M059J (cell line): ENCODE measurements at places on chromosomes 16 and 17.
A peak's percentile ranks its signal among the peaks of the same experiment; 100 is the strongest.

DNA sequence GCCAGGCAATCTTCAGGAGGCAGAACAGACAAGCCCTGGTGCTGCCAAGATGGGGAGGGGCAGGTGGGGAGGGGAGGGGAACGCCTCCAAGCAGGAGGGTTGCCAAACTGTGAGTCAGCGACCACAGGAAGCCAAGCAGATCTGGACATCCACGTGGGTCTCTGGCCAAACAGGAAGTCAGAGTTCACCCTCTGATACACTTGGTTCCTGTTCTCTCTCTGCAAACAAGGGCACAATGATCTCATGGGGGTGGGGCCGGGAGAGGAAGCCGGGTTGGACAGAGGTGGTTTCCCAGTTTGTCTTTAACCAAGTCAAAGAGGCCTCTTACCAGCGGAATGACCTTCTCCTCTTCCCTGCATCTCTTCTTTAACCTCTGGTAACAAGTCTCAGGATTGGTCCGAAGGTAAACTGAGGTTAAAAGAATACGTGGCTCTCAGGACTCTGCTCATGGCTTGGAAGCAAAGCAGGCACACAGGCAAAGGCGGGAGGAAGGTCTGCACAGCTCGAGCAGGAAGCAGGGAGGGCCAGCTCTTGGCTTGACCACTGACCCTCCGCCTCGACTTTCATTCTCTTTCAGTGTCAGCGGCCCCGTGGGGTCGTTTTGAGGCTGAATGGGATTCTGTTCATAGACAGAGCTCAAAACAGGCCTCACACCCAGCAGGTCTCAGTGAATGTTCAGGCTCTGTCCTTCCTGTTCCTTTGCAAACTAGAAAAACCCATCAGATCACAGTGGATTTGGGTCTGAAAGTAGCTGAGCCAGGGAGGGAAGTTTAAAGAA lies 32.9 kb downstream of the TK2 start:
- DNase-seq = peak; percentile 99

GRCh38 chr16:49009204-49009603 lies 272.4 kb downstream of the CBLN1 start:
- DNase-seq = no peak

GRCh38 chr17:77107506-77108433 lies 33.0 kb upstream of the SEC14L1 start:
- peak; percentile 25 for DNase-seq

GRCh38 chr17:17684906-17685774 lies 3.9 kb downstream of the RAI1 start:
- peak; percentile 58 for DNase-seq

- DNase-seq = peak; percentile 52
Observed at GRCh38 chr17:50534222-50534978, 1.9 kb downstream of the EPN3 start.

- no peak for DNase-seq
Observed at GRCh38 chr17:36510636-36511035, 24.0 kb downstream of the MYO19 start.

GRCh38 chr16:69768666-69769065 lies 6.5 kb downstream of the WWP2 start:
- no peak for DNase-seq

DNA sequence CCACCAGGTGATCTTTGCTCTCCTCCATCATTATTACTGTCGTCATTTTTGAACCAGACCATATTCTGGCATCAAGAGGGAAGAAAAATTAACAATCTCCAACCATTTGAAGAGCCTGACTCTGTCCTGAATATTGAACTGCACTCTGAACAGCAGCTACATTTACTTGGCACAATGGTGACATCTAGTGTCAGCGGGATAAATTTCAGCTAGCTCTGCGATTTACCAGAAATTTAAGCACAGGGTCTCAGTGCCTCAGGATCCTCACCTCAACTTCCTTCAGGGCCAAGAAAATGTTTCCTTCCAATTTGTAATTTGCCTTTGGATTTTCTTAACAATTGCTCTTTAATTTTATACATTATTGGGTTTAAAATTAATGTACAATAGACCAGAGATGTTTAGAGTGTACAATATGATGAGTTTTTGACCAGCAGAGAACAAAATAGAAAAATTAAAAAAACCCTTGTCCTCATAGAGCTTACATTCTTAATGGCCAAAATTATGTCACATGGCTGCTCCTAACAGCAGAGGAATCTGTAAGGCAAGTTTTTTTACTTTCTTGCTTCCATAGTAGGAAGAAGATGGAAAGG lies 10.7 kb upstream of the ZNF19 start:
- DNase-seq = peak; percentile 58

DNA sequence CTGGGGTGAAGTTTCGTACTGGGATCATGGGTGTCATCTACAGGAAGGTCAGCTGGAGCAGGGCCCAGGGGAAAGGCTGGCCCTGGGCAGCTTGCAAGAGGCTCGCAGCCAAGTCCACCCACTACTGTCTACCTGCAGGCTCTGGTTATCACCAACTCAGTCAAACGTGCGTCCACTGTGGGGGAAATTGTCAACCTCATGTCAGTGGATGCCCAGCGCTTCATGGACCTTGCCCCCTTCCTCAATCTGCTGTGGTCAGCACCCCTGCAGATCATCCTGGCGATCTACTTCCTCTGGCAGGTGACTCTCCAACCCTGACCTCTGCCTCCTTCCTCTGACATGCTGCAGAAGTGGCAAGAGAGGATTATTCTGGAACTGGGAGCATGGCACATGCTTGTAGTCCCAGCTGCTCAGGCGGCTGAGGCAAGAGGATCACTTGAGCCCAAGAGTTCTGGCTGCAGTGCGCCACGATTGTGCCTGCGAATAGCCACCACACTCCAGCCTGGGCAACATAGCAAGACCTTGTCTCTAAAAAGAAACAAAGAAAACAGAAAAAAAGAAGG lies 29.2 kb downstream of the ABCC3 start:
- no peak for DNase-seq

DNA sequence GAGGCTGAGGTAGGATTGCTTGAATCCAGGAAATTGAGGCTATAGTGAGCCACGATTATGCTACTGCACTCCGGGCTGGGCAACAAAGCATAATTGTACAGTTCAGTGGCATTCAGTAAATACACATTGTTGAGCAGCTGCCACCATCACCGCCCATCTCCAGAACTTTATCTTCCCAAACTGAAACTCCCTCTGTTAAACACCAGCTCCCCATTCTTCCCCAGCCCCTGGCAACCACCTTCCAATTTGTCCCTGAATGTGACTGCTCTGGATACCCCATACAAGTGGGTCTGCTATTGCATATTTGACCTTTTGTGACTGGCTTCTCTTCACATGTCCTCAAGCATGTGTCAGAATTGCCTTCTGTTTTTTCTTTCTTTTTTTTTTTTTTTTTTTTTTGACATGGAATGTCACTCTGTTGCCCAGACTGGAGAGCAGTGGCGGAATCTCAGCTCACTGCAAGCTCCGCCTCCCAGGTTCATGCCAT lies 2.9 kb downstream of the RPL38 start:
- DNase-seq = no peak

GRCh38 chr17:62713086-62713881 lies 85.8 kb downstream of the MRC2 start:
- no peak for DNase-seq

DNA sequence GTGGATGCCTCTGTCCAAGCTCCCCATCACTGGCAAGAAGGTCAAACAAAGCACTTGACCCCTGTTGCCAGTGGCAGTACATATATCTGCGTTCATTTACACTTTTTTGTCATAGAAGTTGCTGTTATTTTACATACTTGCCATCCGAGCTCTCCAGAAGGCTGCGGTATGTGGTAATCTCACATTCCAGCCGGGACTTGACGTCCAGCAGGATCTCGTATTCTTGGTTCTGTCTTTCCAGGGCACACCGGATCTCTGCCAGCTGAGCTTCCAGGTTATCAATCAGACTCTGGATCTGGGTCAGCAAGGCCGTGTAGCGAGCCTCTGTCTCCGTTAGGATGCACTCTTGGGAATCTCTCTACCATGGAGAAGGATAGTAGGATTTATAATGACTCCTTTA lies 6.6 kb downstream of the KRT39 start:
- no peak for DNase-seq

- no peak for DNase-seq
Observed at GRCh38 chr16:4604401-4604800, 10.3 kb downstream of the UBALD1 start.

DNA sequence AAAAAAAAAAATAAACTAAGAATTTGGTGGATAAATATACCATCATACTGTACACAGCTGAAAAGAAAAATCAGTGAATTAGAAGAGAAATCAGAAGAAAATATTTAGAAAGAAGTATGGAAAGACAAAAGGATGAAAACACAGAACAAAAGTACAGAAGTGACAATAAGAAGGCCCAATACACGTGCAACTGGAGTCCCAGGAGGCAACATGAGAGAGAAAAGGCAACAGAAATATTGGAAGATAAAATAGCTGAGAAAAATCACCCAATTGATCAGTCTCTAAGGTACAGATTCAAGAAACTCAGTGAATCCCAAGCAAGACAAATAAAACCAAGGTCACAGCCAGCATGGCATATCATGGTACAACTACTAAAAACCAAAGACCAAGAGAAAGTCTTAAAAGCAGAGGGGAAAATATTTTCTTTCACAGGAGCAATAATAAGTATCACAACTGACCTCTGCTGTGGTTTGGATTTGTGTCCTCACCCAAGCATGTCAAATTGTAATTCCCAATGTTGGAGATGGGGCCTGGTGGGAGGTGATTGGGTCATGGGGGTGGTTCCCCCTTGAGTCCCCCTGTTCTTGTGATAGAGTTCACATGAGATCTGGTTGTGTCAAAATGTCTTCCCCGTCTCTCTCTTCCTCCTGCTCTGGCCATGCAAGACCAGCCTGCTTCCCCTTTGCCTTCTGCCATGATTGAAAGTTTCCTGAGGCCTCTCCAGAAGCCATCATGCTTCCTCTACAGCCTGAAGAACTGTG lies 20.2 kb upstream of the ENGASE start:
- DNase-seq = no peak

DNA sequence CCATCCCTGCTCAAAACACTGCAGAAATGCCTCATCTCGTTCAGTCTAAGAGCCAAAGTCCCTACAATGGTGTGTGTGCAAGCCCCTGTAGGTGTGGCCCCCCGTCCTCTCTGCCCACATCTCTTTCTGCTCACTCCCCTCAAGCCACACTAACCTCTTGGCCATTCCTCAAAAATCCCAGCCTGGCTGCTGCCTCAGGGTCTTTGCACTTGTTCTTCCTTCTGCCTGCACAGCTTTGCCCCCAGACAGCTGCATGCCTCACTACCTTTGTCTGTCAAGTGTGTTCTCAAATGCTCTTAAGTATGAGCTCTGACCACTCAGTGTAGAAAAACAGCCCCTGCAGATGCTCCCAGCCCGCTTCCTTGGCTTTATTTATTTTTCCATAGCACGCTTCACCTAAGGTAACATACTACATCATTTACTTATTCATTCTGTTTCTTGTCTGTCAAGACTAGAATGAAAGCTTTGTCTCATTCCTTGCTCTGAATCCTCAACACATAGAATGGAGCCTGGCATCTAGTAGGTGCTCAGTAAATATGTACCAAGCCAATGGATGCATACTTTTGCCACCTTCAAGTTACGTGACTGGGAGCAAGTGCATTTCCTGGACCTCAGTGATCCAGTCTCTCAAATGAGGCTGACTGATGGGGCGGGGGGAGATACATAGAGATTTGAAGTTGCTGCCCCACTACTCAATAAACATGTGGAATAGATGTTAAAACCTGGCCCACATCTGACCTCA lies 38.1 kb downstream of the RAI1 start:
- DNase-seq = no peak

GRCh38 chr17:55730380-55730779 lies 7.7 kb upstream of the TMEM100 start:
- DNase-seq = no peak

- no peak for DNase-seq
Observed at GRCh38 chr17:32552280-32552679, 65.5 kb downstream of the CDK5R1 start.

DNA sequence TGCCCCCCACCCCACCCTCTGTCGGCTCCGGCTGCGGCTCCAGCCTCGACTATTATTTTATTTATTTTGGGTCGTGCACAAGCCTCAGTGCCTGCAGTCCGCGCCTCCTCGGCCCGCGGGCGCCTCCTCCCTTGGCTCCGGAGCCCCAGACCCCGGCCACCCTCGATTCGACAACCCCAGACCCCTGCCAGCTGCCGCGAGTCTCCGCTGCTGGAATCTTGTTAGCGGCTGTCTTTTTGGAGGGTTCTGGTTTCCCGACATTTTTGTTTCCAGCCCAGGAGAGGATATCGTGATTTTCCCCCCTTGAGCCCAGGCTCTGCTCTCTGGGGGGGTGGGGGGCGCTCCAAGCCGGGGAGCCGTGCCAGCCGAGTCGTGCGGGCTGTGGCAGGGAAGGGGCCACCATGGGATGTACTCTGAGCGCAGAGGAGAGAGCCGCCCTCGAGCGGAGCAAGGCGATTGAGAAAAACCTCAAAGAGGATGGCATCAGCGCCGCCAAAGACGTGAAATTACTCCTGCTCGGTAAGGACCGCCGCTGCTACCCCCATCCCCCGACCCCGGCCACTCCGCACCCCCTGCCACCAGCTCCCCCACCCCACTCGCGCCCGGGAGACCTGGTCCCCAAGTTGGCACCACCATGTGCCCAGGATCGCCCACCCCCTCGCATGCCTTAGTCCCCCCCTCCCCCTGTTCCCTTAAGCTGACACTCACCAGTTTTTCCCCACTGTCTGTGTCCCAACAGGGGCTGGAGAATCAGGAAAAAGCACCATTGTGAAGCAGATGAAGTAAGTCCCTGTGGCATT lies 746 bp downstream of the GNAO1 start:
- peak; percentile 32 for DNase-seq

GRCh38 chr16:69845181-69845580 lies 83.0 kb downstream of the WWP2 start:
- no peak for DNase-seq

GRCh38 chr17:80822700-80823410 lies 168.8 kb upstream of the CHMP6 start:
- DNase-seq = no peak

- DNase-seq = no peak
Observed at GRCh38 chr16:27112093-27112811, 45.5 kb downstream of the C16orf82 start.
